ENCODE measurements at places on chromosomes 3 and 15.

DNA sequence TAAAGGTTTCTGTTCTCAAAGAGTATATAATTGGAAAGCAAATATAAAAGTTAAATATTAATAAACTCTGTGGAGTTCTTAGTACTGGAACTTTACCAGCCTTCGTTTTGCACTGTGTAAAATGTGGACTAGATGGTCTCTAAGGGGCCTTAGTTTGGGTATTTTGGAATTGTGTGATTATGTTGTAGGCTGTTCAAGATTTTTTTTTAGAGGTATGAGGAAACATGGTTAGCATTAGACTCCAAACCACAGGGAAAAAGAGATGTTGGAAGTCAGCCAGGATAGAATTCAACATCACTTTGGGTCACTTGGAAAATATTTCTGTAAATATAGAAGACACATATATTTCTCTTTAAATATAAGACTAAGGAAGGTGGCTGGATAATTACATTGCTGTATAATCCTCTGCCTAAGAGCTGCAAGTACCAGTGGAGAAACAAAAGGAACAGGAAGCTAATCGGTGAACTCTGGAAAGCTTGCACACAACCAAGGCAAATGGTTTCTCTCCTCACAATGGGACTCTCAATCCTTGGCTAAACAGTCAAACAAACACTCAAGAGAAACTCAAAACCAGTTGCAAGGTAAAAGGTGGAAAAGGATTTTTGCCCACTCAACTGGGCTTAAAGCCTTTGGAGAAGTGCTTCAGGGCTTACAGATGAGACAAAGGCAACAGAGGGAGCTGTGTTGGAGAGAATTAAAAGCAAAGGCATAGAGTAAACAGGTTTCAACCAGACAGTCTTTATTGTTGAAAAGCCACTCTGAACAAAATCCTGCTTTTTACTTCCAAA lies 141.7 kb downstream of the NR1D2 start:
- H3K27ac ChIP-seq: no peak overlapping the region
- no peak for DNase-seq
- H3K27me3 ChIP-seq: peaks cover 2% of the 10 kb centered on the region
- no peaks in the 10 kb centered on the region for H3K4me1 ChIP-seq
- no peak overlapping the region for H3K4me3 ChIP-seq
- H3K36me3 ChIP-seq: no peaks in the 10 kb centered on the region

DNA sequence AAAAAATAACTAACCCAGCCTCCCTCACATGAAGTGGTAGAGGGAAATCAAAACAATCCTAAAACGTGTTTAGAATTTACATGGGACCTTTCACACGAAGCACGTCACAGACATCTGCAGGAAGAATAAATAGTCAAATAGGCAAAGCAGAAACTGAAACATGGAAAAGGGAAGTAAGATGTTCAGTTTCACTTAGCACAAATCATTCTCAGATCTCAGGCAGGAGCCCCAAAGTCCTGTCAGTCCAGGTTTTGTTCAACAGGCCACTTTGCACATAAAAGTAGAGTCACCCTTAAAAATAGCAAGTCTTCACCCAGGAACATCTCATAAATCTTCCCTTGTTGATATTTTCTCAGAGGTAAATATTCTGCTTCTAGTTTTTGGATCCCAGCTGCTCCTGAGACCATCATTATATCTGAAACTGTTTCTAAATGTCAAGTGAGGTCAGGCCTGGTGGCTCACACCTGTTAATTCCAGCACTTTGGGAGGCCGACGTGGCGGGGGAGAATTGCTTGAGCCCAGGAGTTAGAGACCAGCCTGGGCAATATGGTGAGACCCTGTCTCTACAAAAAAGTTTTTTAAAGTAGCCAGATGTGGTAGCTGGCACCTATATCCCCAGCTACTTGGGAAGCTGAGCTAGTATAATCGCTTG lies 1.9 kb downstream of the RUBCN start:
- peak overlapping the region; percentile 37 for H3K4me3 ChIP-seq
- DNase-seq: no peak
- no peak overlapping the region for H3K27ac ChIP-seq
- no peaks in the 10 kb centered on the region for H3K27me3 ChIP-seq
- H3K36me3 ChIP-seq: peaks cover 4% of the 10 kb centered on the region

GRCh38 chr3:39021465-39022285 lies 30.1 kb downstream of the SCN11A start:
- H3K27ac ChIP-seq: no peak overlapping the region
- DNase-seq: no peak
- peaks cover 2% of the 10 kb centered on the region for H3K27me3 ChIP-seq
- H3K4me1 ChIP-seq: no peaks in the 10 kb centered on the region
- H3K36me3 ChIP-seq: no peaks in the 10 kb centered on the region
- no peak overlapping the region for H3K4me3 ChIP-seq

GRCh38 chr15:42749266-42749665 lies 12.3 kb upstream of the CDAN1 start:
- H3K27ac ChIP-seq: no peak overlapping the region
- no peak overlapping the region for H3K4me3 ChIP-seq
- no peak for DNase-seq
- H3K4me1 ChIP-seq: no peaks in the 10 kb centered on the region
- peaks cover 36% of the 10 kb centered on the region for H3K36me3 ChIP-seq

DNA sequence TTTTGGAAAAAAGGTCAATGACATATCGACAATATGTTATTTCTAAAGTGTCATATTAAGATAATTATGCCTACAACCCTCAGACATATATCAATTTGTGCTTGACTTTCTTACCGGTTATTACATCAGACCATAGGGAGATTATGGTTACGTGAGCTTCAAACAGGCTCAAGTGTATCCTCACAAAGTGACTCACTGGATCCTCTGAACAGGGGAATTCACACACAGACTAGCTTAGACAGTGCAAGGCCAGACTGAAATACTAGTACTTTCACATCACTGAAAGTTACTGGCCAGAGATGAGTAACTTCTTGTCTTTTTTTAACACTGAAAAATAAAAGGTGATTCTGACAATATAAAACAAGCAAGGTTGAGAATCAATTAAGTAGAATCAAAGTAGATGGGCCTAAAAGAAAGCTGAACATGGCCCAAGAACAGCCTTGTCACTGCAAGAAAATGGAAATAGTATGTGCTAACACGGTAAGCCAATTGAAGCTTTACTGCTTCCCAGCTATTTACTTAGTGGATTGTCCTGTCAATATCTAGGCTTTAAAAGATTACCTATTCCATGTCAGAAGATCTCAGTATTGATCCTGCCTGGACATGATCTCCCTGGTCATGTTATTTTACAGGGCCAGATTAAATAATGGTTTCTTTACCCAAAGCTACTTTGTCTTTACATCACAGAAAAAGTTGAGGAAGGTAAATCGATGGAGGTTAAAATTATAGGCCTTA lies 848.6 kb downstream of the ROBO1 start:
- H3K27me3 ChIP-seq: no peaks in the 10 kb centered on the region
- no peak for DNase-seq
- H3K27ac ChIP-seq: no peak overlapping the region
- no peak overlapping the region for H3K4me3 ChIP-seq
- H3K36me3 ChIP-seq: no peaks in the 10 kb centered on the region
- H3K4me1 ChIP-seq: no peaks in the 10 kb centered on the region

DNA sequence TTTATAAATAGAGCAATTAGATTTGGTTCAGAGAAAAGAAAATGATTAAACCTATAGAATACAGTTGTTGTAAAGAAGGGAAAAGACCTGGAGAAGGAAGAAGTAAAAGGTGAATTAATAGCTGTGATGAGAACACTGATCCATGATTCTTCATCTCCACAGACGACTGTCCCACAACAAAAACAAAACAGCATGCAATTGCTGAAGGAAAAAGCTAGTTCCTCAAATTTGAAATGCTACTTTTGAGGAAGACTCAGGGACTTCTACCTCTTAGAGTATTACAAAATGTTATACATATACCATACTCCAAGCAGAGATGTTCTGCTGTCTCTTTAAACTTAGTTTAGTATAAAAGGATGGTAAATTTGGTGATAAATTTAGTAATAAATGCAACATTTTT lies 21.5 kb downstream of the ALCAM start:
- no peaks in the 10 kb centered on the region for H3K36me3 ChIP-seq
- no peak for DNase-seq
- H3K4me3 ChIP-seq: no peak overlapping the region
- no peaks in the 10 kb centered on the region for H3K27me3 ChIP-seq
- H3K27ac ChIP-seq: no peak overlapping the region

DNA sequence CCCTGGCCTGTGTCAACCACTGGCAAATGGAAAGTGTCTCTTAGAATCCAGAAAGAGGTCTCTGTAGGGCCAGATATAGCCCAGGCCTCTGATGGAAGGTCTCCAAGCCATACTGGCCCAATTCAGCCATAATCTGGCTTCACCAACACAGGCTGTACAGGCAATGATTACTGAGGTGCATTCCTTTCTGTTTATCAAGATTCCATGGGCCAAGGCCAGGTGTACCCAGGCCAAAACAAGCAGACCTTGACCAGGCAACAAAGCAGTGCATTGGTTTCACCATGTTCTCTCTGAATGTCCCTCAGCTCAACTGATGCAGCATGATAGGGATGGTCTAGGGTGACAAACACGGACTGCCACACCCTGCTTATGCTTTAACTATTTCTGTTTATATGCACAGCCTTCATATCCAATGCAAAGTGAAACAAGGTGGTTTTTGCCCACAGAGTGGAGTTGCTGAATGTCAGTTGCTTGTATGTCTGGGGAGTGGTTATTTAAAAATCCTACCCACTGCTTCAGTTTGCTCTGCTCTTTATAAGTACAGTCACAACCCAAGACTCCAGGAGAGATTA lies 25.2 kb downstream of the CCNL1 start:
- DNase-seq: no peak
- peak overlapping the region; percentile 47 for H3K4me3 ChIP-seq
- H3K36me3 ChIP-seq: no peaks in the 10 kb centered on the region
- peaks cover 55% of the 10 kb centered on the region for H3K4me1 ChIP-seq
- no peaks in the 10 kb centered on the region for H3K27me3 ChIP-seq

DNA sequence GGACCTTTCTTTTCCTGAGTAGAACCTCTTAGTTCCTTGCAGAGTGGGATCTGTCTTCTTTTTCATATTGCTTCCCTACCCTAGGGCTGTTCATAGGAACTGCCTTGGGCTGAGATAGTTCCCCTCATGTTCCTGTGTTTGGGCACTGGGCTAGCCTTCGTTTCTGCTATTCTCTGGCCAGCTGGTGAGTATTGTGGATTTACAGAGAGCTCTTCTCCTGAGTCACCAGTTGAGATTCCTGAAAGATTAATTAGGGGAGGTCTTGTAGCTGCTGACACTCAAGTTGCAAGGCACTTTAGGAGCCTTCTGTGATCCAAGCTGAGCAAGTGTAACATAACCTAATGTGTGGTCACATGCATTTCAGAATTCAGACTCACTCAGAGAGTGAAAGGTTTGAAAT lies 30.7 kb downstream of the CHD2 start:
- peaks cover 6% of the 10 kb centered on the region for H3K4me1 ChIP-seq
- DNase-seq: no peak
- no peak overlapping the region for H3K27ac ChIP-seq
- no peaks in the 10 kb centered on the region for H3K27me3 ChIP-seq
- no peak overlapping the region for H3K4me3 ChIP-seq

DNA sequence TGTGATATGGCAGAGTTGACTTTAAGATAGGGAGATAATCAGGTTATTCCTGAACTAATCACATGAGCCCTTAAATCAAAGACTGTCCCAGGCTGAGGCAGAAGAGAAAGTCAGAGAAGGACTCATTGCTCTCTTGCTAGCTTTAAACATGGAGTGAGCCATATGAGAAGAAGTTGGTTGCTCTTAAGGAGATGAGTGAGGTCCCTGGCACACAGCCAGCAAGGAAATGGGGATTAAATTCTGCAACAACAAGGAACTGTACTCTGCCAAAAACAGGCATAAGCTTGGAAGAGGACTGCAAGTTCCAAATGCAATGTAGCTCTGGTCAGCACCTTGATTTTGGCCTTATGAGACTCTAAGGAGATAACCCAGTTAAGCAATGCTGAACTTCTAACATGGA lies 457.0 kb downstream of the PLOD2 start:
- H3K4me3 ChIP-seq: no peak overlapping the region
- no peak for DNase-seq
- no peaks in the 10 kb centered on the region for H3K36me3 ChIP-seq
- H3K4me1 ChIP-seq: no peaks in the 10 kb centered on the region
- H3K27ac ChIP-seq: no peak overlapping the region
- no peaks in the 10 kb centered on the region for H3K27me3 ChIP-seq

- no peak overlapping the region for H3K27ac ChIP-seq
- H3K4me1 ChIP-seq: peaks cover 9% of the 10 kb centered on the region
- no peak overlapping the region for H3K4me3 ChIP-seq
- no peaks in the 10 kb centered on the region for H3K27me3 ChIP-seq
- DNase-seq: no peak
These were observed 5.9 kb downstream of the LRRC28 start for GRCh38 chr15:99257107-99257750.

GRCh38 chr3:13053893-13054292 lies 19.3 kb downstream of the IQSEC1 start:
- H3K4me1 ChIP-seq: no peaks in the 10 kb centered on the region
- H3K27ac ChIP-seq: no peak overlapping the region
- DNase-seq: no peak
- H3K4me3 ChIP-seq: no peak overlapping the region
- H3K27me3 ChIP-seq: no peaks in the 10 kb centered on the region

GRCh38 chr15:95620934-95621579 lies 709.4 kb upstream of the NR2F2 start:
- H3K4me3 ChIP-seq: peak overlapping the region; percentile 33
- DNase-seq: no peak
- H3K4me1 ChIP-seq: no peaks in the 10 kb centered on the region
- H3K36me3 ChIP-seq: no peaks in the 10 kb centered on the region
- H3K27ac ChIP-seq: no peak overlapping the region

DNA sequence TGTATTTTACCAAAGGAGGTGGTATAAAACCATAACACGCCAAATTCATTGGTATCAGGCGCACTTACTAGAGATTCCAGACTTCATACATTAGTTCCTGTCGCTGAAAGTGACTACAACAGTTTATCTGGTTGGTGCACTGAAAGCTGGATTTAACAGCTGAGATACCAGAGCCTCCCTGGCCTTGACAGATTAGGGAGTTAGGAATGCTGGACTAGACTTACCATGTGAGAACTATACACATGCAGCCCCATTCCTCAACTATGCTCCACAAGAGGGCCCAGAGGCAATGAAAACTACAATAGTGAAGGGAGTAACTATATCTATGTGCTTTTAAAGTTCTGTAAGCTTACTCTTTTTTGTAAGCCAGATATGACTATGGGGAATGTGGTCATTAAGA lies 174.4 kb downstream of the STAG1 start:
- H3K27me3 ChIP-seq: no peaks in the 10 kb centered on the region
- H3K4me1 ChIP-seq: no peaks in the 10 kb centered on the region
- H3K4me3 ChIP-seq: no peak overlapping the region
